ENCODE measurements at places on chromosomes 13 and 19.

DNA sequence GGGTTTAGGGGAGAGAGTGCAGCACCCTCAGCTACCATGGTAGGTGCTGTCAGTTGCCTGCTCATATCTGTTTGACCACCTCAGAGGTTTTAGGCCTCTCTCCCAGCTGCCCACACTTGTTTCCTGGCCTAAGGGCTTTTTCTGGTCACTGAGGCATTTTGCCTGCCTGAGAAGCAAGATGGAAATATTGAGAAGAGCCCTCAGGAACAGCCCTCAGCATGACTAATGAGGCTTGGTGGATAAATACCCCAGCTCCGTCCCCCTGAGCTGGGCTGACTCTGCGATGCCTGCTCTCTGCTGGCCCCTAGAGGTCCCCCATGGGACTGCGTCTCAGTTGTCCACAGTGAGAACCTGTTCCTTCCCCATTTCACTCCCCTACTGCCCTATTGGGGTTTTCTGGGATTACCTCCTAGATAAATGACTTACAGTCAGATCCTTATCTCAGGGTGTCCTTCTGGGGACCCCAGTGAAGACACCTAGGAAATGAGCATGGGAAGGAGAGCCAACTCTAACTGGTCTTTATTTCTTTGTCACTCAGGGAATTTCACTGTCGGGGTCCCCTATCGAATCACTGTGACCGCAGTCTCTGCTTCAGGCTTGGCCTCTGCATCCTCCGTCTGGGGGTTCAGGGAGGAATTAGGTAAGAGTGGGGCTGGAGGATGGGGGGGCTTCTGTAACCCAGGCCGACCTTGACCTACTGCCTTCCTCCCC lies 13.3 kb downstream of the PALM3 start:
- peak; percentile 71 for DNase-seq

GRCh38 chr19:40216777-40217026 lies 1.5 kb downstream of the TTC9B start:
- no peak for DNase-seq

DNA sequence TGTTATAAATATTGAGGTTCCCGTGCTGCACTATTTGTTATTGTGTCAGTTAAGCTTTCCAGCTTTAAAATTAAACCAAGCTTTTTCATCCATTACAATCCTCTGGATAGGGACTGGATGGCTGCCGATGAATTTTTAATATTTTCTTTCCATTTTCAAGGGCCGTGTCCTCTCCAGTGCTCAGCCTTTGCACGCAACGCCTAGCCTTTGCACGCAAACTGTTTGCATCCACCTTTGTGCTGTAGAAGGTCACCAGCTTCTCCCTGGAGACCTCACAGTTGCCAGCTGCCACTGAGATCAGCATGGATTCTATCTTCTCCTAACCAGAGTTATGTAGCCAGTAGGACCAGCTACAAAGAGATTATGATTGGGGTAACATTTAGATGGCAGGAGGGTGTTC lies 240.5 kb downstream of the SLC7A1 start:
- DNase-seq: no peak

DNA sequence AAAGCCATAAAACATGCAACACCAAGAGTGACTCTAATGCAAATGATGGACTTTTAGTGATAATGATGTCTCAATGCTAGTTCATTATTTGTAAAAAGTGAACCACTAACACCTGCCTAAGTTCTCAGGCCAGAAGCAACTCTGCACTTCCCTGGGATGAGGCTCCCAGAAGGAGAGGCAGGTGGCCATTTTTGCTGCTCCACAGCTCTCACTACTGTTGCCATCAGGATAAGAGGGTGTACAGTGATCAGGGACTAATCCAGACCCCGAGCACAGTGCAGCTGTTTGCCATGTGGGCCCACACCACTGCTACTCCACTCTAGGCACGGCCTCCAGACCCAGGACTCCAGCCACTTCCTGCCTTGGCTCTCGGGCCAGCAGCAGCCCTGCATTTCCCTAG lies 828.3 kb upstream of the MIR17HG start:
- no peak for DNase-seq

GRCh38 chr13:67967031-67967430 lies 736.9 kb upstream of the PCDH9 start:
- DNase-seq: no peak

- no peak for DNase-seq
Observed at GRCh38 chr19:13790354-13790753, 4.9 kb upstream of the ZSWIM4 start.

DNA sequence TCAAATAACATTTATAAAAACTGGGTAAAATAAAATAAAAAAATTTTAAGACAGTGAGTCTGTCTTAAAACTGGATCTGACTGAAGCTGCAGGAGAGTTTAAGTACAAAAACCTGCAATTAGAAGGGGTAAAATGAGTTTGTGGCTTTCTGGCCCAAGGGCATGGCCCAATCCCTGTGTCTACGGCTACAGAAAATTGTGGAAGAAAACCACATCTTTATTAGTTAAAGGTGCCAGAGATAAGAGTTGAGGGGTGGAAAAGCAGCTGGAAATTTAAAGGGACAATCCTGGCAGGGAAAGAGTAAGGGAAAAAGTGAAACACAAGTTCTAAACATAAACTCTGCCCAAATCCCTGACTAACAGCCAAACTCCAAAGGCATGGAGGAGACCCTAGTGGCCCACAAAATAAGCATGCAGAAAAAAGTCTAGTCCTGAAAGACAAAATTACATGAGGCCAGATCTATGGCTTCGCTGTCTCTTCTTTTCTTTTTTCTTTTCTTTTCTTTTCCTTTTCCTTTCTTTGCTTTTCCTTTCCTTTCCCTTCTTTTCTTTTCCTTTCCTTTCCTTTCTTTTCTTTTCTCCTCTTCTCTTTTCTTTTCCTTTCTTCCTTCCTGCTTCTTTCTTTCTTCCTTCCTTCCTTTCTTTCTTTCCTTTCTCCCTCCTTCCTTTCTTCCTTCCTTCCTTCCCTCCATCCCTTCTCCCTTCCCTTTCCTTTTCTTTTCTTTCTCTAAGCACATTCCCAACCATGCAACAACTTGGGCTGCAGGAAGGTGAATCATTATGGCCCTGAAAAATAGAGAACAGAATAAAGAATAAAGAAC lies 23.5 kb upstream of the DLEU7 start:
- DNase-seq: no peak

GRCh38 chr19:16473875-16474392 lies 2.2 kb upstream of the EPS15L1 start:
- DNase-seq: no peak

- no peak for DNase-seq
Observed at GRCh38 chr19:40465025-40465556, 454 bp downstream of the BLVRB start.

- no peak for DNase-seq
Observed at GRCh38 chr13:44024167-44024845, 144.6 kb downstream of the LACC1 start.

DNA sequence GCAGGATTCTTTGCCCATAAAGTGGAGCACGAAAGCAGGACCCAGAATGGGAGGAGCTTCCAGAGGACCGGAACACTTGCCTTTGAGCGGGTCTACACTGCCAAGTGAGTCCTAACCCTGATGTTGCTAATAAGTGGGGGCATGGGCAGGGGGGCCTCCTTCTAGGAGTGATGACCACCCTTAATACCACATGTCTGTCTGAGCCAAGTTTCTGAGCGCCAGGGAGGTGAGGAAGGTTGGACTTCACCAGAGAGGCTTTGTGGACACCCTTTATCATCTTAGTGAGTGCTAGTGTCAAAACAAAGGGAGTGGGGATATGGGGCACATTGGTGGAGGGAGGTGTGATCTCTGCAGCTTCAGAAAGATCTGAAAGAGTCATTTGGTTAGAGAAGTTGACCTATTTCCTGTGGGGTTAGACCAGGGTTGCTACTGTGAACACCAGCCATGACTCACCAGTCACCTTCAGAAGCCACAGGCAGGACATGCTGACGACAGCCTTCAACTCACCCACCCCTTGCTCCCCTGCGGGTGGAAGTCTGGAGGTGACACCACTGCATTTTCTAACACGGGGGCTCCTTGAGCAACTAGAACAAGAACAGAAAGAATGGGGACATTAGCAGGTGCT lies 8.8 kb downstream of the ALOX5AP start:
- peak; percentile 71 for DNase-seq

DNA sequence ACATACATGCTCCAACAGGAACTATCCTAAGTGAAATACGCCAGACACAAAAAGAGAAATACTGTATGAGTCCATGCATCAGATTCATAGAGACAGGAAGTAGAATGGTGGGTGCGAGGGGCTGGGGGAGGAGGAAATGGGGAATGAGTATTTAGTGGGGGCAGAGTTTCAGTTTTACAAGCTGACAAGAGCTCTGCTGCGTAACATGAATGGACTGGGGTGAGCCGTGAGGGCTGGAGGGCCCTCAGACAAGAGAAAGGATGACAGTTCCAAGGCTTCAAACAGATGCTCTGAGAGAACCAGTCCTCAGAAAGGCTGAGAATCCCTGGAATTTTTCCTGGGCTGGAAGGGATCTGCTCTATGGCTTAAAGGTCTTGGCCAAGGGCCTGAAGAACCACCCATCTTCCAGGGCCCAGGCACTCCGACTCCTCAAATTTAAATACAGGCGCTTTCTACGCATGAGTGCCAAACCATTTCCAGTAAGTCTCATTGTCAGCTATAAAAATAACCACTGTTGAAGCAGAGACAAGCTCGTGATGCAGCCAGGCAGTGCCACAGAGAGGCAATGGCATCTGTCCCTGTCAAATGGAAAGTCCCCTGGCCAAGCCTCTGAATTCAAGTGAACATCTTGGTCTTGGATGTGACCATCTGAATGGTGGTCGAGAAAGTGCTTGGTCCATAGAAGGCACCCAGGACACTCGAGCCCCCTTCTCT lies 17.5 kb downstream of the KLF2 start:
- no peak for DNase-seq

GRCh38 chr19:14405758-14406644 lies 13.1 kb downstream of the DDX39A start:
- peak; percentile 100 for DNase-seq

DNA sequence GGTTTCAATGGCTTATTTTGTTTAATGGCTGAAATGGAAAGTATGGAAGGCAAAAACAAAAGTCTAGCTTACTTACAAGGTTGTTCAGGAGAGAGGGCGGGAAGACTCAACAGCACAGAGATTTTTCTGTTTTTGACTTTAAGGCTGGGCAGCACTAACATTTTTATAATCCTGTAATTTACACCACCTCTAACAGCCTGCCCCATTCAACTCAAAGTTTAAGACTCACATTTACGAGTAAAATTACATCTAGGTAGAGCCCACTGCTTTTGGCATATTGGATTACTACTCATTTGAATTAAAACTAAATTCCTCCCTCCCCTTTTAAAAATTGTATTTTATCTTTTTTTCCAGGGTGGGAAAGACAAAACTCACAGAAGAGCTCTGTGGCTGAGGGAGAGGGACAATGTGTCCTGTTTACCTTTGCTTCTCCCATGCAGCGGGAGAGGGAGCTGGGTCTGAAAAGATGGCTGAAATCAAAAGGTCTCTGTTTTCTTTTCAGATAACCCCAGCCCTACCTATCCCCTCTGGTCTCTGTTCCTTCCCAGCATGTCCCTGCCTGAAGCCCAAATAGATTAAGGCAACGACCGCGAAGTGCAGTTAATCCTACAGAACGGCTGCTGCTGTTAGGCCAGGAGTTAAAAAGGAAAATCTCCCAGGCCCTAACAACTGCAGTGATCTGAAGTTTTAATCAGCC lies 6.6 kb downstream of the EFNB2 start:
- DNase-seq: no peak

GRCh38 chr13:48401480-48401879 lies 11.4 kb downstream of the LPAR6 start:
- no peak for DNase-seq

GRCh38 chr19:14107581-14108461 lies 9.7 kb downstream of the PRKACA start:
- DNase-seq: no peak
